ENCODE measurements at places on chromosomes 6 and 20.

DNA sequence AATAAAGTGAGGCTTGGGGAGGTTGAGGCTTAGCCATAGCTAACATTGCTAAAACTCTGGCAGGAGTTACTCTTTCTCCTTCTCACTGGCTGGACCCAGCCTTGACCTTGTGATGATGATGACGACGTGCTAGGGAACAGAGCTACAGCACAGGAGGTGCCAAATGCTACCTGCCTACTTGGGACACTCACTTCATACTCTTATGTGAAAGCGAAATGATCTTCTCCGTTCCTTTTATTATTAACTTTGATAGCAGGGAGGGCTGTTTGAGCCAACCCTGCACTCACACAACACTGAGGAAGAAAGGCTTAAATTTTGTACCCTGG, 1.2 kb upstream of the ELMO2 start:
- DNase-seq = no peak

DNA sequence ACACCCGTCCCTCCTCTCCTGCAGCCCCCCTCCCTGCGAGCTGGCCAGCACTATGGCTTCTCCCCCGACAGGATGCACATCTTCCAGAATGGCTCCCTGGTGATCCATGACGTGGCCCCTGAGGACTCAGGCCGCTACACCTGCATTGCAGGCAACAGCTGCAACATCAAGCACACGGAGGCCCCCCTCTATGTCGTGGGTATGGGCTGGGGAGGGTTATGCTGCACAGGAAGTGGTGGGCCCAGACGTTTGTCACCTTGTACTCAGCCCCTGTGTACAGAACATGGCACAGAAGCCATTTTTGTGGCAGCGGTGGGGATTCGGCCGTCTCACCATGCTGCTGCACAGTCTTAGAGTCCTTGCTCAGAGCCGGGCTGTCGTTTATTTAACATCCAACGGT, 29.0 kb upstream of the SRF start:
- no peak for DNase-seq

DNA sequence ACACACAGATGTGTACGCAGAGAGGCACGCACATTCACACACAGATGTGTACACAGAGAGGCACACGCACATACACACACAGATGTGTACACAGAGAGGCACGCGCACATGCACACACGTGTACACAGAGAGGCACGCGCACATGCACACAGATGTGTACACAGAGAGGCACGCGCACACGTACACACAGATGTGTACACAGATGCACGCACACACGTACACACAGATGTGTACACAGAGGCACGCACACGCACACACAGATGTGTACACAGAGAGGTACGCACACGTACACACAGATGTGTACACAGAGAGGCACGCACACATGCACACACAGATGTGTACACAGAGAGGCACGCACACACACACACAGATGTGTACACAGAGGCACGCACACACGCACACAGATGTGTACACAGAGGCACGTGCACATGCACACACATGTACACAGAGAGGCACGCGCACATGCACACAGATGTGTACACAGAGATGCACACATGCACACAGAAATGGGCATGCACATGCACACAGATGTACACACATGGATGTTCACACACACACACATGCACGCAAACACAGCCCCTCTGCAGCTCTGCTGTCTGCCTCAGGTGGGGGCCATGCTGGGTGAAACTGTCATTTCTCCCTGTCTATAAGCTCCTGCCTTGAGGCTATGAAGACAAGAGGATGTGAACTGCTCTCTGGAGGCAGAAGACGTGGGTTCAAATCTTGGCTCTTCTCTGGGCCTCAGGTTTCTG, 14.3 kb upstream of the MYT1 start:
- DNase-seq = no peak

GRCh38 chr6:142805042-142805441, 139.9 kb downstream of the HIVEP2 start:
- no peak for DNase-seq

- no peak for DNase-seq
These were observed 32.4 kb downstream of the NINL start for GRCh38 chr20:25552977-25553376.

GRCh38 chr20:1267161-1267560, 1.1 kb downstream of the SNPH start:
- no peak for DNase-seq

DNA sequence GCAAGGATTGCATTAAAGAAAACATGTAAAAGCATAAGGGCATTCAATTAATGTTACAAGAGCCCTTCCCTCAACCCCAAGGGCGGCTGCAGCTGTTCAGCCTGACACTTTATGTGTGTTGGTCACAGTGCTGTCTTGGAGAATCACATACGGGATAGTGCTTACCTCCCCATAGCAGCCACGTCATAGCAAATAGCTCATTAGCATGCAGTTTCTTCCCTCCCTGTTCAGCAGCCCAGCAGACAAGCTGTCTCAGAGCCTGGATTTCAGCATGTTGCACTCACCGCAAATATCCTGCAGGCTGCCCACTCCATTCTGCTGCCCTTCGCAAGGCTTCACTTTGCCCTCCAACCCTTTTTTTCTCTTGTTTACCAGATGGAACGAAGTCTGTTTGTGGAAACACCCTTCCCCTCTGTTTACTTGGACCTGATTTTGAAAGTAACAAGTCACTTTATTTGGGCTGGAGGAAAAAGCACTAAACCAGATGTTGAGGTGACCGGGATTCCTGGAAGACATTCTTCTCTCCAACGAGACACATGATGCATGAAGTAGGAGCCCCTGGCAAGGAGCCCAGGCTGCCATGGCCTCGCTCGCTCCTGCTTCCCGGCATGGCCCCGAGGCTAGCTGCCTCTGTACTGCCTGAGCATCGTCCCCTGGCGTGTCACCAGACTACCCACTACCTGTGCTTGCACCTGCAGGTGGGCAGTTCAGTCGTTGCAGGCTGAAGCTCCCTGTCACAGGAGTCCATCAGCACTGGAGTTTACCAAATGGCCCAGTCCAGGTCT, 151.6 kb upstream of the GMDS start:
- peak; percentile 86 for DNase-seq

- DNase-seq = no peak
These were observed 60.8 kb upstream of the MYL9 start for GRCh38 chr20:36480456-36481048.

DNA sequence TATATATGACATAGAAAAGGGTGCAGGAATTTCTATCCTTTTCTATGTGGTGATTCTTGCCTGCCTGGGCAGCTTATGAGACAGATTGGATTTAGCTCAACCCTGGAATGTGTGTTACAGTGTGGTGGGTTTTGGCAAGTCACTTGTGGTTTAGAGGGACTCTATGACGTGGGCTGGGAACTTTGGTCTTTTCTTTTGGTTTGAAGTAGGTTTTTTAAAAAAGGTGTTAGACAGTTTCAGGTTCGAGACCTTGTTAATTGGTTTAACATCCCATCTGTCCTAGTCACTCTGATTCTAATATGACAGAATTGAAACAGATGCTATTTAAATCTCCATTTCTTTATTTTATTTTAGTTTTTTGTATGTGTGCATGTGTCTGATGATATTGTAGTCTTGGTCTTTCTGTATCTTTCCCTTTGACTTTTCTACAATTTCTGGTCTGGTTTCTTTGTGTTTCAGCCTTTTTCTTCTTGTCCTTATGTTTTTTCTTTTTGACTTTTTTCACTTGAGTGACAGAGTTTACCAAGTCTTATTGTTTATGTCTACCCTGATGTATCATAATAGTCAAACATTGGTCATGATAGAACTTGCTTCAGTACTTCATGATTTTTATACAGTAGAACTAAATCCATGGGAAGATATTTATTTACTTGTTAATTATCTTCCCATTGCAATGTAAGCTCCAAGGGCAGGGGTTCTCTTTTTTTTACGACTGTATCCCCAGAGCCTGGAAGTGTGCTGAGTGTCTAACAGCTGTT, 174.3 kb downstream of the CDKAL1 start:
- DNase-seq = peak; percentile 56

GRCh38 chr6:13796781-13797180, 17.6 kb downstream of the MCUR1 start:
- no peak for DNase-seq

Measured in LHCN-M2 (cell line).